Progenitor cell of endocrine pancreas (in vitro differentiated cells): ENCODE measurements at places on chromosomes 11 and 22. TPM values are rescaled to one million over a fixed set of nuclear protein-coding genes. Genes with fewer than 3 reads are reported as not detected.

Gene JAML
- total RNA-seq: 0.22 and 0.60 TPM in 2 replicates

Gene SEC14L2
- 13.2 and 13.7 TPM in 2 replicates for total RNA-seq

Gene MIEF1
- total RNA-seq: 30.5 and 32.4 TPM in 2 replicates

Gene CRACR2B
- total RNA-seq: 50.9 and 52.9 TPM in 2 replicates

Gene GLYAT
- total RNA-seq: not detected in 2 replicates

Gene SFI1
- 61.9 and 66.3 TPM in 2 replicates for total RNA-seq

Gene PATE2
- 0.29 TPM in 1 of 2 replicates, not detected in the other for total RNA-seq

Gene OR6A2
- total RNA-seq: 0.13 and 0.24 TPM in 2 replicates

Gene FAM76B
- total RNA-seq: 41.0 and 49.8 TPM in 2 replicates

Gene RIBC2
- total RNA-seq: 6.7 and 7.0 TPM in 2 replicates

Gene VWA5A
- total RNA-seq: 20.9 and 22.6 TPM in 2 replicates

Gene THY1
- total RNA-seq: 0.44 and 0.62 TPM in 2 replicates

Gene SESN3
- 79.7 and 80.2 TPM in 2 replicates for total RNA-seq

Gene PKNOX2
- 32.8 and 39.9 TPM in 2 replicates for total RNA-seq

Gene FADS1
- total RNA-seq: 114 and 121 TPM in 2 replicates

Gene FDX1
- total RNA-seq: 13.6 and 14.6 TPM in 2 replicates

Gene SSTR3
- total RNA-seq: 1.3 and 1.9 TPM in 2 replicates

Gene CHRM1
- total RNA-seq: 0.62 and 0.67 TPM in 2 replicates

Gene ZFTA
- total RNA-seq: 46.8 and 53.6 TPM in 2 replicates

Gene OR51G2
- total RNA-seq: not detected in 2 replicates

Gene PDGFD
- 7.8 and 8.0 TPM in 2 replicates for total RNA-seq

Gene UPK3A
- 0.57 and 1.9 TPM in 2 replicates for total RNA-seq

Gene RFPL1
- total RNA-seq: 0.22 TPM in 1 of 2 replicates, not detected in the other

Gene CABP2
- not detected in 2 replicates for total RNA-seq

Gene OR2AT4
- not detected in 2 replicates for total RNA-seq

Gene FOLH1
- not detected in 2 replicates for total RNA-seq

Gene CADM1
- 147 and 154 TPM in 2 replicates for total RNA-seq

Gene GTSE1
- total RNA-seq: 24.2 and 25.1 TPM in 2 replicates

Gene ZP1
- total RNA-seq: not detected in 2 replicates

Gene OR52N4
- not detected in 2 replicates for total RNA-seq

Gene SCN4B
- 0.16 TPM in 1 of 2 replicates, not detected in the other for total RNA-seq

Gene RIMBP3C
- total RNA-seq: 1.2 TPM in 1 of 2 replicates, not detected in the other

Gene CCDC73
- not detected in 2 replicates for total RNA-seq

Gene CSF2RB
- not detected in 2 replicates for total RNA-seq

Gene ELMOD1
- total RNA-seq: 0.53 and 0.55 TPM in 2 replicates

Gene ISX
- total RNA-seq: 8.9 and 12.7 TPM in 2 replicates

Gene KCNK4
- 0.62 TPM in 1 of 2 replicates, not detected in the other for total RNA-seq

Gene GLB1L3
- total RNA-seq: not detected in 2 replicates

Gene TXN2
- total RNA-seq: 55.0 and 59.6 TPM in 2 replicates

Gene PNPLA5
- total RNA-seq: not detected in 2 replicates

Gene POU2AF2
- not detected in 2 replicates for total RNA-seq

Gene CLDN5
- not detected in 2 replicates for total RNA-seq

Gene PVALB
- total RNA-seq: not detected in 2 replicates

Gene BTG4
- not detected in 2 replicates for total RNA-seq

Gene KRTAP5-7
- 0.29 and 0.41 TPM in 2 replicates for total RNA-seq

Gene C22orf31
- not detected in 2 replicates for total RNA-seq

Gene INPP5J
- 14.8 and 17.9 TPM in 2 replicates for total RNA-seq
